ENCODE measurements at places on chromosomes 3 and 15. TPM values are rescaled to one million over a fixed set of nuclear protein-coding genes. Genes with fewer than 3 reads are reported as not detected.
A peak's percentile ranks its signal among the peaks of the same experiment; 100 is the strongest.

- no peak for DNase-seq
These were observed 3.3 kb downstream of the COX17 start for GRCh38 chr3:119673875-119674274.

GRCh38 chr15:74307827-74308811, 59.3 kb downstream of the CYP11A1 start:
- DNase-seq, result no peak

- DNase-seq, result no peak
These were observed 21.3 kb downstream of the RGMA start for GRCh38 chr15:93067649-93068085.

DNA sequence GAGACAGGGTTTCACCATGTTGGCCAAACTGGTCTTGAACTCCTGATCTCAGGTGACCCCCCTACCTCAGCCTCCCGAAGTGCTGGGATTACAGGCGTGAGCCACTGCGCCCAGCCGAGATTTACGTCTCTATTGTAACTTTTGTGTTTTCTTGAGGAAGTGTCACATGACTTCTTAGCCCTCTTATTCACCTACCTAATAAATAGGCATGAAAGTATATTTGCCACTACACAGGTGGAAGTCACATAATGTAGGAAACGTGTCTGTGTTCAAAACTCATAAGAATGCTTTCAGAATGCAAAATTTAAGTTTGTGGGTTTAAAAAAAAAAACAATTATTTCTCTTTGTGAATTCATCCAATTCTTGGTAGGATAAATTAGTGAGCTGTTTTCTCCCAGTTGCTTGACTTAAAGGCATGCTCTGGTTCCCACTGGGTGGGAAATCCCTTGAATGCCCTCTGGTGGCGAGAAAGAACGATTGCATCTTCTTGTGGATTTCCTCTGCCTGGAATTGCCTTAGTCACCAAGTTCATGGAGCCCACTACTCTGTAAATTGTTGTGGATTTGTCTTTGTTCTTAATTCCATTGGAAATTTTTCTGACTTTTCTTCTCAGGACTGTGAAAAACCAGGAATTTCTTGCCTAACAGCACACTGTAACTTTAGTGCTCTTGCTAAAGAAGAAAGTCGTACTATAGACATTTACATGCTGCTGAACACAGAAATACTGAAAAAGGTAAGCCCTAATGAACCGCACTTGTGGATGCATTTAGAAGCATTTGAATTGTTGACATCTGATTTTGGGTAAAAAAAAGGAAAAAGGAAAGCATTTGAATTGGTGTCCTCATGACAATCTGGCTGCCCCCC, 82.2 kb upstream of the CTDSPL start:
- peak; percentile 50 for DNase-seq

The MCF2L2 gene
- 0.03 TPM for total RNA-seq

- no peak for DNase-seq
These were observed 72.3 kb upstream of the ST3GAL6 start for GRCh38 chr3:98690876-98691275.

GRCh38 chr3:72275331-72275751, 490.4 kb upstream of the PROK2 start:
- no peak for DNase-seq

- peak; percentile 66 for DNase-seq
These were observed 112.7 kb downstream of the KLF13 start for GRCh38 chr15:31439328-31439727.

The ZNF660 gene
- 2.6 TPM for total RNA-seq

The TPRG1 gene
- total RNA-seq, result 0.50 TPM

DNA sequence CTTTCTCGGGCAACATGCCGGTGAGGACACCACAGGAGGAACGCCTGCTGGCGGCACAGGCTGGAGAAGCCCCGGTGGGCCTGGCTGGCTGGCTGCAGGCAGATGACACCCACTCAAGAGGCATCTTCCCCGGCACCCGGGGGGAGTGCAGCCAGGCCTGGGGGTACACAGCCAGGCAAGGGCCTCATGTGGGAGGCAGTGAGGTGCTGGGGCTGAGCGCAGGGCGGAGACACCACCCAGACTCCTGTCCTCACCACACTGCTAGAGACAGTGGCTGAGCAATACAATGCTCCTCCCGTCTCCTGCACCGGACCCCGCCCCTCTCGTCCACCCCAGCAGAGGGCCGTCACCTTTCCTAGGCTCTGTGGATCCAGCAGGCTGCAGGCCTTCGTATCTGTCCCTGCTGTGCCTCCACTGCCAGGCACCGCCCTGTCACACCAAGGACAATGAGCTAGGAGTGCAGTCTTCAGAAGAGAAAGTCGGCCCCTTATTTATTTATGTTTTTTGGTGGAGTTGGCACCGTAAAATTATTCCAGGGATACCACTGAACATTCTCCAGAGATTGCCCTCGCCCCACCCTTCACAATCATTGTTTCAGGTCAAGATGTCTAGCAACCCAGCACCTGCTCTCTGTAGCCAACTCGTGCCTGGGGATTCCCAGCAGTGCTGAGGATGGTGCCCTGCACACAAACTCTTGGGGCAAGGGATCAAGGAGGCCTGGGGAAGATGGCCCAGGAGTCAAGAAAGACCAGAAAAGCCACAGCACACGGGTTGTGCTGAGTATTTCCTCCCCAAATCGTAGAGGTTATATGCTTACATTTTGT, 129.1 kb downstream of the ATP10A start:
- peak; percentile 23 for DNase-seq

DNA sequence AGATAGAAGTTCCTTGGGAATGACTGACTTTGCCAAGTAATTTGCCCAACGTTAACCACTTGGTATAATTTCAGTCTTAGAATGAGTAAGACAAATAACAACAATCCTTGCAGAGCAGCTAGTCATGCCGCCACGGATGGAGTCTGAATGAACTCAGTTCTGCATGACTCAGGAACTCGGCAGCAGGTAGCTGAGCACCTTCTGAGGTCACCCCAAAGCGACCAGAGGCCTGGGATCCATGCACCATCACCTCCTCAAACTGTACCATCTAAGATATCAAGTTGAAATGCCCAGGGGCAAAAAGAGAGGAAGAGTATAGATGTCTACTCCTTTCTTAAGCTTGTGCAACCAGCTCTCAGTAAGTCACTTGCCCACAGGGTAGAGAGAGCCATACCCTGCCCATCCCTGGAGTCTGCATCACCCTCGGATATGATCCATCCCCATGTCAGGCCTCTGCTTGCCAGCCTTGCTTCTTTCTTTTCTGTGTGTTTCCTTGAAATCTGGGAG, 8.5 kb upstream of the CDCP1 start:
- DNase-seq, result peak; percentile 51

The ARPIN gene
- 8.2 TPM for total RNA-seq

The CCR4 gene
- not detected for total RNA-seq

GRCh38 chr3:106642161-106642560, 735.1 kb upstream of the CCDC54 start:
- no peak for DNase-seq

The GPR62 gene
- total RNA-seq, result not detected

The SLC28A1 gene
- total RNA-seq, result not detected

- DNase-seq, result peak; percentile 94
These were observed 40.7 kb upstream of the VILL start for GRCh38 chr3:37949866-37950265.

- no peak for DNase-seq
These were observed 21.6 kb upstream of the RARRES1 start for GRCh38 chr3:158753854-158754253.

DNA sequence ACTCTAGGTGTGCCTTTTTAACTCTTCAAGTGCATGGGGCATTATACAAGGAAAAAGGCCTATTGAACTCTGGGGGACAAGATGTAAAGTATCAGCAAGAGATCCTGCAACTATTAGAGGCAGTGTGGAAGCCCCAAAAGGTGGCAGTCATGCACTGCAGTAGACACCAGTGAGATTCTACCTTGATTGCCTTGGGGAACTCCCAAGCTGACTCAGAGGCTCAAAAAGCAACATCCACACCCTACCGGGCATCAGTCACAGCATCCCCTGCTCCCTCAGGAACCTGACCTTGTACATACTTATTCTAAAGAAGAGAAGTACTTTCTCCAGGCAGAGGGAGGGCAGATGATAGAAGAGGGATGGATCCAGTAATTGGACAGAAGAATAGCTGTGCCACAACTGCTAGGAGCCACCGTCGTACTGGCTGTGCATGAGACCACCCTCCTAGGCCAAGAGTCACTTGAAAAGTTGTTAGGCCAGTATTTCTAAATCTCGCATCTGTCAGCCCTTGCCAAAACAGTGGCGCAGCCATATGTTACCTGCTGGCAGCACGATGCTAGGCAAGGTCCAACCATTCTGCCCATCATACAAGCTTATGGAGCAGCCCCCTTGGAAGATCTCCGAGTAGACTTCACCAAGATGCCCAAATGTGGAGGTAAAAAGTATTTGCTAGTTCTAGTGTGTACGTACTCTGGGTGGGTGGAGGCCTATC, 523.1 kb upstream of the FRG2C start:
- DNase-seq, result no peak

GRCh38 chr3:66099541-66100065, 60.9 kb upstream of the MAGI1 start:
- peak; percentile 12 for DNase-seq

DNA sequence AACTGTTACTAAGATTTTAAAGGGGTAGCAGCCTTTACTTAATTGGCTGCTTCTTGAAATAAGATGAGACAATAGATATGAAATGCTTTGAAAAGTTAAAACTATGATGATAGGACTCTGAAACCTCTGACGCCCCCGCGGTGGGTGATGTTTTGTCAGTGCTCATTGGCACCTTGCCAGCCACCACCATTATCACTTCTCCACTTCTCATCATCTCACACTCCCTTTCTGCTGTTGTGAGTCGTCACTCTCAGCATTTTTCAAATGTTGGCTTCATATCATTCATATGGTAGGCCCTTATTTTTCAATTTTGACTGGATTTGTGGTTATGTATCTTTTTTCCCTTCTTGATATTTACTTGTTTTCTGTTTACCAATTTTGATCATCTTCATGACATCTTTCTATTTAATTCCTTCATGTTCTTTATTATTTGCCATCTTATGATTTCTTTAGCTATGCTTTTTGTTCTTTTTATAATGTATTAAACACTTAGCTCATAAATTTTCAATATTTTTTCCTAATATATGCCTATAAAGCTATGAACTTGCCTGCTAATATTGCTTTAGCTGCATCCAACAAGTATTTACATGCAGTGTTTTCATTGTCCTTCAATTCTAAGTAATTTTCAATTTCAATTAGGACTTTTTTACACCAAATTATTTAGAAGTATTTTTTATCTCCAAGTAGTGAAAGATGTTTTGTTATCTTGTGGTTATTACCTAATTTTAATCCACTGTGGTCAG, 30.3 kb upstream of the SKOR1 start:
- DNase-seq, result no peak

The CPLX3 gene
- not detected for total RNA-seq

- peak; percentile 40 for DNase-seq
These were observed 33.2 kb downstream of the TM4SF4 start for GRCh38 chr3:149507491-149508324.

The KLHL24 gene
- total RNA-seq, result 14.9 TPM

DNA sequence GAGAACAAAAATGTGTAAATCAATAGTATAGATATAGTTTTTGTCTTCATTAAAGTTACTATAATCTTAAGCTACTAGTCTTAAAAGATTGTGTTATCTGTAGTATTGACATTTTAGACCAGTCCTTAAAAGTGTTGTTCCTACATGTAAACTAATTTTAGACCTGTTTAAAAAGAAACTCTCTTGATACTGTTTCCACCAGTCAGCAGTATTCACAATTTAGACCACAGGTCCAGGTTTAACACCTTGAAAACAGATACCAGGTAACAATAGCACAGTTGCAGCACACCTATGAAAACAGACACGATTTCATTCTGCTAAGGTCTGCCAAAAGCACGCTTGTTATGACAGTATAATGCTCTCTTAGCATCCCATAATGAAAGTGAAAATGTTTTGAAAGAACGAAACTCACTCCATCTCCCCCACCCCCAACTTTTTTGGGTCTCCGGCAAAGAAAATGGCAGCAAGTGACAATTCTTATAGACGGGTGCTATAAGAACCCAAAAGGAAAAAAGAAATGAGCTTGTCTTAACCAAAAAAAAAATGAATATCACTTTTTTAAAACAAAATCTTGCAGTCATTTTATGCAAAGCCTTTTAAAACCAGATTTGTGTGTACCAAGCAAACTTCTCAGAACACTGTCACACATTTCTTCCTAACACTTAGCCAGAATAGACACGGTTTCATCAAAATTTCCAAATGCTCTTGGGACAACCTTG, 1.6 kb downstream of the EIF4E3 start:
- DNase-seq, result no peak

The IL20RB gene
- 3.6 TPM for total RNA-seq

- DNase-seq, result no peak
These were observed 221.4 kb downstream of the CADPS start for GRCh38 chr3:62653796-62654195.

DNA sequence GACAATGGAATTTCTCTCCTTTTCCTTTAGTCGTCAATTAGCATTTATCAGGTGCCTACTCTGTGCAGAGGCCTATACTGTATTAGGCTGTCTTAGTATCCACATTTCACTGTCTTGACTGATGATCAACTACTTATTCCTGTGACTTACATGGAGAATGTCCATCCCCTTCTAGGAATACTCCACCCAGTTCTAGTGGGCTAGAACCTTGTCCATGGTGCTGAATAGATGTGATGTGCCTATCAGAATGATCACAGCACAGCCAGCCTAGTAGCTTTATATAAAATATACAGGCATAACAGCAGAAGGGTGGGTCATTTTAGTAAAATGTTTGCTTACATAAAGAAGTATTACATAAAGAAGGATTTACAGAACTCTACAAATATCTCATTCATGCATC, 621.4 kb downstream of the PDCD6IP start:
- DNase-seq, result no peak

- no peak for DNase-seq
These were observed 76.0 kb downstream of the SSR3 start for GRCh38 chr3:156478891-156479290.

The PLAAT1 gene
- 1.4 TPM for total RNA-seq

GRCh38 chr3:21718161-21718765, 32.7 kb downstream of the ZNF385D start:
- no peak for DNase-seq

- DNase-seq, result peak; percentile 51
These were observed 5.4 kb downstream of the TGFBR2 start for GRCh38 chr3:30611613-30612436.

DNA sequence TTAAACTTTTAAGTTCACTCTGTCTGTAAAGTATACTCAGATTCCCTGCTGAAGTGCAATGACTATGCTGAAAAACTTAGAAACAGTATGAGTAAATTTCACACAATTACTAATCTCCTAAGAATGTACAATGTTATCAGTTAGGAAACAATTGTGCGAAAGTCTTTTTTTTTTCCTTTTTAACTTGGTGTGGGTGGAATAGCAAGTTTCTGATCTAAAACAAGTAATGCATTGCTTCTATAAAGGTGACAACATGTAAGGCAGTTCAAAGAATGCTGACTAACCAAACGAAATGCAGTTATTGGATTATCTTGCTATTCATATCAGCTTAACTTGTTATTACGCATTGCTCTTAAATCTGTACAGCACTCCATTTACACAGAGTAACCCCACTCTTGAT, 19.3 kb upstream of the SLC12A8 start:
- no peak for DNase-seq
